Heart left ventricle (tissue), 16 donors: ENCODE measurements at places on chromosomes 3 and 15. TPM values are rescaled to one million over a fixed set of nuclear protein-coding genes. Genes with fewer than 3 reads are reported as not detected.

GRCh38 chr3:78642226-78643035 lies 1125.4 kb downstream of the ROBO1 start:
- DNase-seq, result no peak

The RASL12 gene
- 20.8 TPM for total RNA-seq

DNA sequence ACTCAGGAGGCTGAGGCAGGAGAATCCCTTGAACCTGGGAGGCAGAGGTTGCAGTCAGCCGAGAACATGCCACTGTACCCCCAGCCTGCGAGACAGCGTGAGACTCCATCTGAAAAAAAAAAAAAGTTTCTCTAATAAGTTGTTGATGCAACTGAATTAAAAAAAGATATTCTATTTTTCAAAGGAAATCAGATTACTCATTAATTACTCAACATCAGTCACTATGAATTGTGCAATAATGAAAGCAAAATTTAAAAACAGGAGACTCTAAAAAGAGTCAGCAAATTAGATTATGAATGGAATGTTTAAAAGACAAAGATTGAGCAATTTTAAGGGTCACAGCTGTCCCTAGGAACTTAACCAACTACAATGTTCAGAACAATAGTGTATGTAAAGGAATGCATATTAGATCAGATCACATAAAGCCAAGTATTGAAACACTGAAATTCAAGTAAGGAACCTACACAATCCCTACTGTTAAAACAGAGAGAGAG lies 60.2 kb upstream of the SLC4A7 start:
- DNase-seq, result no peak

DNA sequence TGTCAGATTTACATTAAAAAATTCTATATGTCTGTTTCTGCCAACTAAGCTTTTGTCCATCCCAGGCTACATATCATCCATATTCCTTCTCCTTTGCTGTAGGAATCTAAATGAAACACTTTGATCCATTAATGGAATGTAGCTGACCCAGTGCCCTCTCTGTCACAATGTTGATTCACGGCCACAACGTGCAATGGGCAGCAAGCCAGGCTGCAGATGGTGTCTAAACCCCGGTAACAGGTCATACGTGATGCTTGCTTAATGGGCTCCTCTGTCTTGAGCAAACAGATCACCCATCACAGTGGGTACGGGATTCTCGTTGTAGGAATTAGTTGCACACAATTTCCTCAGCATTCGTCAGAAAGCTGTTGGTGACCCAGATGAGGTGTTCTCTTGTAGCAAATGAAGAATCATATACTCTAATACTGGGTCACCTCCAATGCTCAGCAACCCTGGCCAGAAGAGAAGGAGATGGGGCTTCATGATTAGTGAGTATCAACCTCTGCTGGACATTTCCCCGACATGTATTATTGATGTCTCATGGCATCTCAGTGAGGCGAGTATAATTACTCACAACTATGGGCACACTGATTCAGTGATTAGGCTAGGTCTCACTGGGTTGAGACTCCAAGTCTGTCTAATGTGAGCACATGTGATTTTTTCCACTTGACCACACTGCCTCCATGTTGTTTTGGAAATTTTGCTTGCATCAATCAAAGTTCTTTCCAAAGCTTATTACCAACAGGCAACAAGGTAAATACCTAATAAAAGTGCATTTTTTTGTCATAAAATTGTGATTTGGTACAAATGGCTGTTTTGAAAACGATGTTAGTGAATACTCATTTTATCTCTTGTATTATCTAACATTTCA lies 12.9 kb upstream of the DCBLD2 start:
- DNase-seq, result no peak

The UNC13C gene
- total RNA-seq, result not detected

The CCRL2 gene
- total RNA-seq, result 1.7 TPM

DNA sequence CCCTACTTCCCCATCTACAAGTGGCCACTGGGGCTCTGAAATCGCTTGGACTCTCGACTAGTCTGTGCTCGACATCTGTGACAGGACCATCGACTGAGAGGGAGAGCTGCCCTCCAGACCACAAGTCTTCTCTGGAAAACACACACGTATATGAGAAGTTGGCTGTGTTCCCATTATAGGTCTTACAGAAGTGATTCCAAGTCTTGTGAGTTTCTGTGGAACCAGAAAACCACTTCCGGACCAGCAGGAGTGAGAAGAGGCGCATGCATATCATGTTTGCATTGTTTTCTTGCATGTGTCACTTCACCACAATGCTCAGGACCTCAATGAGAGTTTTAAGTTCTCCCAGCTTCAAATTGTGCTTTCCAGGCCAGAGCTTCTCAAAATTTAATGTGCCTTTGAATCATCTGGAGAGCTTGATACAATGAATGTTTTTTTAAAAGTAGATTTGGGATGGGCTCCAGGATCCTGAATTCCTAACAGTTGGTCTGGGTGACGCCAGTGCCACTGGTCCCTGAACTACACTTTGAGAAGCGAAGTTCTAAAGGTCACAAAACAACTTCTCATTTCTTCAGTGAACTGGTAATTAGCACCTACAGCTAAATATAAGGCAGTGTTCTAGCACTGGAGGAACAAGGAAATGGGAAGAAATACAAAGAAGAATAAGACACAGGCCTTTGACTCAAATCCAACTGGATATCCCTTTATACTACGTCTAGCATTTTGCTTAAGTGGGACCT lies 15.7 kb downstream of the LIPC start:
- no peak for DNase-seq

DNA sequence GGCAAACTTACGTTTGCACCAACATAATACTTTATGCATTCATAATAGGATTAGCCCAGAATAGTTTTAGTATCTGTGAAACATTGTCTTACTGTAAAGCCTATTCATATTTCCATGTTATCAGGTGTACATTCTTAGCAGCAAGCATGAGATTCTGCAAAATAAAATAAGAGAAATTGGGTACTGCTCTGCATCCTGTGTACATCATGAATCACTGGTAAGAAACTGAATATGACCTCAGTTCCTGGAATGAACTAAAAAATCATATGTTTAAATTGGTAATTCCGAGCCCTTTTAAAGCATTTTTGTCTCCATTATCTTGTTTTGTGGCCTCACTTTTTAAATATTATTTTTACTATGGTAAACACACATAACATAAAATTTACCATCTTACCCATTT lies 605.1 kb downstream of the ROBO1 start:
- DNase-seq, result no peak

DNA sequence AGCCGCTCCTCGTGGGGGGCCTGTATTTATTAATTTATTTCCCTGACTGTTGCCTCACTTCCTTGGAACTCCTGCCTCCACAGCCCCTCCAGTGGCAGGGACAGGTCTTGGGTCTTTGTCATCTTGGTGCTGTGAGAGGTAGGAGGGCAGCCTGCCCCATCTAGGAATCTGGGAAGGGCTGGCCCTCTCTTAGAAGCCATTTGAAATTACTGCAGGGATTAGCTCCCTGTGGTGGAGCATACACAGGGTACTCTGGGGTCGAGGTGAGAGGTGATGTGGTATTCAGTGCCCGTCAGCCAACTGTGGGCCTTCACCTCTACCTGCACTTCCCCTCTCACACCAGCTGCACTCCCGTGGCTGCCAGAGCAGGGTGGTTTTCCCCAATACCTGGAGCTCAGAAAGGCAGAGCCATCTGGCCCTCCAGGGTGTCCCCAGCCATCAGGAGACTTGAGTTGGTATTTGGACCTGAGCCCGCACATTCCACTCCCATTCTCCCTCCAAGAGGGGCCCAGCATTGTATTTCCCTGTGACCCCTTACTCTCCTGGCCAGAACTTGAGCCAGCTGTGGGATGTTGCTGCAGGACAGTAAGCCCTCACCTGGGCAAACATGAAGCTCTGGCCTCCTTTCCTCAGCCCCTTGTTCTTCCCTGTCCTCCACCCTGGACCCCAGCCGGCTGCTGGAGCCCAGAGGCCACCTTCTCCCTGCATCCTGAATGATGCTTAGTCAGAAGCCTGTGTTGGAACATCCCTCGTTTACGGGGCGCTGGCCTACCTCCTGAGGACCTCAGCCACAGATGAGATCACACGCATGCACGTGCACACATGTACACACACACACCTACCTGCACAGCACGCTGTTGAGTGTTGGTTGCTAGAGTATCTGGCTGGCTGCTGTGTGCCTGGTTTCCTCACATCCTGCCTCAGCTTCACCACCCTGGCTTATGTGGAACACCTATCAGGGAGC lies 2.0 kb upstream of the JMJD7 start:
- no peak for DNase-seq

GRCh38 chr15:38490242-38490922 lies 36.5 kb downstream of the FAM98B start:
- DNase-seq, result no peak

- no peak for DNase-seq
Measured at GRCh38 chr15:85389772-85390171, 9.4 kb downstream of the AKAP13 start.

- no peak for DNase-seq
Measured at GRCh38 chr3:20056725-20057611, 16.7 kb downstream of the KAT2B start.

DNA sequence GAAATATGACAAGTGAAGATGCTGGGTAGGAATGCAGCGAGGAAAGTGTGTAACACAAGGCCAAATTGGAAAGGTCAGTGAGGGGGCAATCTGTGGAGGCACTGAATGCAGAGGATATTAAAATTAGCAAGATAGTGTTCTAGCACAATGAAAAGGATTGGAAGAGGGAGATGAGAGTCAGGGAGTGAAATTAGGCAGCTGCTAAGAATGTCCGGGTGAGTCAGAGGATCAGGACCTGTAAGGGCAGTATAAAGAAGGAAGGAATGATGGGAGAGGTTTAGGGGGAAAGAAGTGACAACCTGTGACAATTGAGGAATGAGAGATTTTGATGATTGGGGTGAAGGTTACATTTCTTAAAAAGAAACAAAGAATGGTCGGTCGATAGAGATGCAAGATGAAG lies 103.5 kb downstream of the UBE3A start:
- DNase-seq, result no peak

- no peak for DNase-seq
Measured at GRCh38 chr3:112967828-112968227, 7.1 kb downstream of the CD200R1 start.

- no peak for DNase-seq
Measured at GRCh38 chr15:83764201-83764838, 110.4 kb downstream of the ADAMTSL3 start.

GRCh38 chr3:196691386-196691785 lies 20.7 kb downstream of the CEP19 start:
- DNase-seq, result no peak

DNA sequence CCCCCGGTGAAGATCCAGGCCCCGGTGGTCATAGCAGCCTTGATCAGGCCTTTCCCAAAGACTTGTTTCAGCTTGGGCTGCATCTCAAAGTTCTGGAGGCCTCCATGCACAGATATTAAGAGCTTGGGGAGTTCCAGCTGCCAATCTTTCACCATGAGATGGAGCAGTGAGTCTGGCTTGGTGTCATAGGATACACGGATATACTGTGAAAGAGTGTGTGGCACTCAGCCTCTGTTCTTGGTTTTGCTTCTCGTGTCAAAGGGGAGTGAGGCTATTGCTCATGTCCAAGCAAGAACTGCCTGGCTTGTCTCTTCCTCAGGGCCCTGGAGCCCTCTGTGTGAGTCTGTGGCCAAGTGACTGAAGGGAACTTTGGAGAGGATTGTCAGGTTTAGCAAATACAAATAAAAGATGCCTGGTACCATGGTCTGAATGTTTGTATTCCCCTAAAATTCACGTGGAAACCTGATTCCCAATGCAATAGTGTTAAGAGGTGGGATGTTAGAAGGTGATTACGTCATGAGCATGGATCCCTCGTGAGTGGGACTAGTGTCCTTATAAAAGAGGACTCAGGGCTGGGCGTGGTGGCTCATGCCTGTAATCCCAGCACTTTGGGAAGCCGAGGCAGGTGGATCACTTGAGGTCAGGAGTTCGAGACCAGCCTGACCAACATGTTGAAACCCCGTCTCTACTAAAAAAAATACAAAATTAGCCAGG lies 33.5 kb downstream of the TRPM1 start:
- no peak for DNase-seq

The RGMA gene
- total RNA-seq, result 15.4 TPM

- peak; percentile 56 for DNase-seq
Measured at GRCh38 chr3:196988241-196989029, 19.8 kb upstream of the PIGZ start.

DNA sequence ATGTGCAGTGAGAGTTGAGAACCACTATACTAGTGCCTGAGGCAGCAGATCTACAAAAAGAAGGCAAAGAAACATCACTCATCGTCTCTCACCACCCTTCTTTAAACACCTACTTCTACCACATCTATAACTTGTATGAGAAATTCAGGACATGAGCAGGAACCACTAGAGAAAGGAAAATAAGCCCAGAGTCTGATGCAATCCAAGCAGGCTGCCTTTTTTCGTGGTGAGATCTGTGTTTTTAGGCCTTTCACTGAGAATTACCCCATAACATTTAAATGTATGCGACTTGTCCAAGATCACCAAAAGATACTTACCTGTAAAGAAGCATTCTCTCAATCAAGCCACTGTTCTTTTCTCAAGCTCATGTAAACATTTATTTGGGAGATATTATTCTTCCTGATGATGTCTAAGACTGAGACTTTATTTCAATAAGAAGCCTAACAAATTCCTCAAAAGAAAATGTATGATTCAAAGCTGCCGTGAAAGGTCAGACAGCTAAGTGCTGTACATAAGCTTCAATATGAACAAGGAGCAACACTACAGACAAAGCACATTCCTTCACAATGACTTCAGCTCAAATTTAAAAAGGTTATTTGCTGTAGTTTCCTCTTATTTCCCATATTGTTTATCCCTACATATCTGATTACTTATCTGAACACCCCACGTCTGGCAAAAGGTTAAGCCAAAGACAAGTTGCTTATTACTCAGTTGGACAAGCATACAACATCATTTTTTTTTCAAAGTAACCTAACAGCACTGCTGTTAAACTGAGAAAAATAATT lies 16.5 kb downstream of the SPICE1 start:
- DNase-seq, result no peak

DNA sequence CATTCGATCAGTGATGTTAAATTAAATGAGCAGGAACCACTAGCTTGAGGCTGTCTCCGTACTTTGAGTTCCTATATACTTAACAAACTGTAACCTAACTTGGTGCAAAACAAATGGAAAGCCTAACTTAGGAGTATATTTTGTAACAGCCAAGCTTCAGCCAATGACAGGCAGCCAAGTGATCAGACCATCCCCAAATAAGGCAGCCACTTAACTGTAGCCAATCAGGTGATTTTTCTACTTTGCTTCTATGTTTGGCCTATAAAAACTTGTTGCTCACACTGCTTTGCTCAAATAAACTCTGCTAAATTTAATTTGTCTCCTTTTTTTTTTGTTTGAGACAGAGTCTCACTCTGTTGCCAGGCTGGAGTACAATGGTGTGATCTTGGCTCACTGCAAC lies 19.3 kb upstream of the ZNF770 start:
- no peak for DNase-seq

The FEZF2 gene
- total RNA-seq, result not detected

The PTX3 gene
- total RNA-seq, result 0.56 TPM

DNA sequence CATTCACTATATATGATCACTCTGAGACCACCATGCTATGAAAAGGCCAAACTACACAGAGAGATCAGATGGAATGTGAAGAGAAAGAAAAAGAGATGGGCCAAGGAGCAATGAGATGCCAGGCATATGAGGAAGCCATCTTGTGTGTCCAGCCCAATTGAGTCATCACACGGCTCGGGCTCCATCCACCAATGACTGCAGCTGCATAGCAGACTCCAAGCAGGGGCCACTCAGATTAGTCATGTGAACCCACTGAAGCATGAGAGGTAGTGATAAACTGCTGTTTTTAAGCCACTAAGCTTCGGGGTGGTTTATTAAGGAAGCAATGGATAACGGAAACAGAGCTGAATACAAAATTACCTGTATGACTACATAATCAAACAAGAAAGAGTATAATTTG lies 185.9 kb downstream of the SUCLG2 start:
- no peak for DNase-seq

GRCh38 chr3:134898181-134898754 lies 103.2 kb downstream of the EPHB1 start:
- DNase-seq, result no peak

The C3orf52 gene
- total RNA-seq, result 4.9 TPM

The DUOXA1 gene
- total RNA-seq, result 0.21 TPM

The PRKAR2A gene
- total RNA-seq, result 45.7 TPM
